Endothelial cell (in vitro differentiated cells): ENCODE measurements at places on chromosomes 12 and 14. TPM values are rescaled to one million over a fixed set of nuclear protein-coding genes. Genes with fewer than 3 reads are reported as not detected.
A peak's percentile ranks its signal among the peaks of the same experiment; 100 is the strongest.

GRCh38 chr14:80868260-80868659 is 73.3 kb downstream of the CEP128 start:
- no peak for DNase-seq

DNA sequence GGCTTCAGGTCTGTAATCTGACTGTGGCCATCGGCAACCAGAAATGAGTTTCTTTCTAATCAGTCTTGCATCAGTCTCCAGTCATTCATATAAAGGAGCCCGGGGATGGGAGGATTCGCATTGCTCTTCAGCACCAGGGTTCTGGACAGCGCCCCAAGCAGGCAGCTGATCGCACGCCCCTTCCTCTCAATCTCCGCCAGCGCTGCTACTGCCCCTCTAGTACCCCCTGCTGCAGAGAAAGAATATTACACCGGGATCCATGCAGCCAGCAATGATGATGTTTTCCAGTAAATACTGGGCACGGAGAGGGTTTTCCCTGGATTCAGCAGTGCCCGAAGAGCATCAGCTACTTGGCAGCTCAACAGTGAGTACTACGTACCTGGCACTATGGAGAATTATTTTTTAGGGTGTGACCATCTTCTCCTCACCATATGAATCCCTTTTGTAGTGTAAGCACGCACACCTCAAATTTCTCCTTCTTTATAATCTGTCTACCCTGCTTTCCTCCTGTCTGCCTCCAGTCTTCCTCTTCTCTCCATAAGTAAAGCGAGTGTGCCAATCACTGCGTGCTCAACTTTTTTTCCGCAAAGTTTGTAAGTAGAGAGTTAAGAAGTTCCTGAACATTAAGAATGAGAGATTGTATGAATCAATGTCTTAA is at the start of gene TPH2:
Gene TPH2 (plus strand): TSS at position 118 of the 658 bp plus-strand sequence. CDS start 142 bp downstream, at position 260.
- DNase-seq = peak; percentile 96

DNA sequence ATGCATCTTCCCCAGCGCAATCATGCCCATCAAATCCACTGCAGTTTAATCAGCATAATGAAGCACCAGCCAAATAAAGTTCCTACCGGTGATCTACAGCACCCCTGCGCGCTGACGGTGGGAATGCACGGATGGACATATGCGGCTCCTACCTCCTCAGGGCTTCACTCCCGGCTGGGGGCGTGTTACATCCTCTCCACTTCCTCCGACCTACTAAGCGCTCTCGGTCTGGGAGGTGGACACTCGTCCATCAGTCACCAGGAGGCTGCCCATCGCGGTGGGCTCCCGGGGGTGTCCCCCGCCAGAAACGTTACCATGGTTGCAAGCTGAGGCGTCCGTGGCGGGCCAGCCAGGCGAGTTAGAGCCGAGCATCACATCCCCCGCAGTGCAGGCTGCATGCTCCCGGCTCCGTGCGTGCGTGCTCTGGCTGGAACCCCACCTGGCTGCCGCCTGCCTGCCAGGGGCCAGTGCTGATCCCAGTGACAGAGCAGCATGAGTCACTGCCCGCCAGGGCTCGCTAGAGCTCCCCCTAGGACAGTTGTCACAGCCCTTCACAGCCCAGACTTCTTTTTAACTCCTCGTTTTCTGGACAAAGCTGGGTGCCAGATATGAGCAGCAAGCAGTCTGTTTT is 73.0 kb downstream of the CIT start:
- peak; percentile 60 for DNase-seq

DNA sequence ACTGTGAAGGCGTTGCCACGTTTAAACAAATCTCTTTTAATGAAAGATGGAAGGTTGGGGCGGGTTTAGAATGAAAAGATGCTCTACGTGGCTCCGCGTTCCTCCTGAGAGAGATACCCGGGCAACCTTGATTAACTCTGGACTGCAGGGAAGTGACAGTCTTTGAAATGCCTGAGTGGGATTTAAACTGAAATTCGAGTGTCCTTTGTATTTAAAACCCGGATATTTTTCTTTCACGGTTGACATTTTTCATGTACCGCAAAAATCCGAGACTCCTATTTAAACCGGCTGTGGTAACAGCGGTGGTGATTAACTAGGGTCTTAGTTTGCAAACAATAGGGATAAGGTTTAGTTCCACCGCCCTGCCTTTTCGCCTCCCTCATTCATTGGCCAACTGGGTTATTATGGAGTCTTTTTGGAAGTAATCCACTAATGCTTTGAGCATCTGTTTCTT is 707 bp downstream of the G2E3 start:
- DNase-seq = no peak

- DNase-seq = no peak
Observed at GRCh38 chr12:15830538-15830937, 41.4 kb upstream of the EPS8 start.

DNA sequence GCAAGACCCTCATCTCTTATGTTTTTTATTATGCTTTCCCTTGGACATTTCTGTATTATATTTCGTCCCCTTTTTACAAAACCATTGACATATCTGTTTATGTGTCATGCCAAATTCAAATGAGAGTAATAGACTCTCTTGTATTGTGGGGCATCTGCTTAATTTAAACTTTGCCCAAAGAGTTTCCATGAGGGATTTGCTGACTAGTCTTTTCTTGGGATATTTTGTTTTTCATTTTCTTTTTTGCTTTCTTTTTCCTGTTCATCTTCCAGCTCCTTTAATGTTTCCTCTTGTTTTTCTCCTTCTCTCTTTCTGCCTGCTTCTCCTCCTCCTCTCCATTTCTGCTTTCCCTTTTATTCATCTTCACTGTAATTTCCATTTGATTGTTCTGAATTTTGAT is 13.8 kb upstream of the ZNF26 start:
- no peak for DNase-seq

DNA sequence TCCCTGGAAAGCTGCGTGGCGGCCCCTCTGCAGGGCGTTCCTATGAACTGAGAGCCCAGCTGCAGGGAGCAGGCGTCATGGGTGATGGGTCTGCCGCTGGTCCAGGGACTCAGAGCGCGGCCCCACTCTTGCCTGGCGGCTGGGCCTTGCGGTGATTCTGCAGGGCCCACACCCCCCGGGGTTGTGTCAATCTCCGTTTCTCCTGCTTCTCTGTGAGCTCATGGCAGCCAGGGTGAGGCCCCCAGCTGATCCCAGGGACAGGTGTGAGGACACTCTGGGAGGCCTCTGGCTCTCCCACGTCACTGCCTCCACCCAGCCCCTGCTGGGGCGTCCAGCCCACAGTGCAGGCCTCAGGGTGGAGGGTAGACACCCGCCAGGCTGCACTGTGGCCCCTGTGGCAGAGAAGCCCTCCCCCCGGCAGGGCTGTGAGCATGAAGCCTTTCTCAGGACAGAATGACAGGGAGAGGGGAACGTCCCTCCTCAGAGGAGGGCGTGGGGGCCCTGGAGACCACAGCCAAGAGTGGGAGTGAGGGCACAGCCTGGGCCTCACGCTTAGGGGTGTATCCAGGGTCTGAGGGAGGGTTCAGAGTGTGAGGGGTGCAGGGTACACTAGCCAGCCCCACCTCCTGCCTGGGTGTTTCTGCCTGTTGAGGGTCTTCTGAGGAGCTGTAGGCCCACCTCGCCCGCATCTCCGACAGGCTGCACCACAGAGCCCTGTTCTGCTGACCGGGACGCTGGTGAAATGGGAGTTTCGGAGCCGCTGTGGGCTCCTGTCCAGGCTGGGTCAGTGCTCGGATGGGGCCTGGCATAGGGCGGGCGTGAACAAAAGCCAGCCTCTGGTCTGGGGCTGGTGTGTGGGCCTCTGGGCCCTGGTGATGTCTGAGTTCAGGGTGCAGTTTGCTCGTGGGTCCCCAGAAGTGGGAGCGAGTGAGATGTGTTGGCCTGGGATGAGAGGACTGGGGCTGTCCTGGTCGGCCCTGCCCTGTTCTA is 26.7 kb upstream of the CRIP2 start:
- no peak for DNase-seq

GRCh38 chr14:23525611-23526010 is 26.0 kb downstream of the ZFHX2 start:
- DNase-seq = no peak

NTF3 gene
- total RNA-seq = not detected

CISTR gene
- 1.4 TPM for total RNA-seq

CCND2 gene
- 88.1 TPM for total RNA-seq

GCN1 gene
- 54.0 TPM for total RNA-seq

GLT1D1 gene
- total RNA-seq = 0.44 TPM

FAIM2 gene
- total RNA-seq = not detected

MYF5 gene
- total RNA-seq = not detected
